ENCODE measurements at places on chromosomes 11 and 22. TPM values are rescaled to one million over a fixed set of nuclear protein-coding genes. Genes with fewer than 3 reads are reported as not detected.

The MOGAT2 gene
- not detected for total RNA-seq

The CEP164 gene
- total RNA-seq, result 7.9 TPM

The IL17REL gene
- total RNA-seq, result not detected

GRCh38 chr11:36010010-36010740, 66.3 kb downstream of the LDLRAD3 start:
- DNase-seq, result no peak

DNA sequence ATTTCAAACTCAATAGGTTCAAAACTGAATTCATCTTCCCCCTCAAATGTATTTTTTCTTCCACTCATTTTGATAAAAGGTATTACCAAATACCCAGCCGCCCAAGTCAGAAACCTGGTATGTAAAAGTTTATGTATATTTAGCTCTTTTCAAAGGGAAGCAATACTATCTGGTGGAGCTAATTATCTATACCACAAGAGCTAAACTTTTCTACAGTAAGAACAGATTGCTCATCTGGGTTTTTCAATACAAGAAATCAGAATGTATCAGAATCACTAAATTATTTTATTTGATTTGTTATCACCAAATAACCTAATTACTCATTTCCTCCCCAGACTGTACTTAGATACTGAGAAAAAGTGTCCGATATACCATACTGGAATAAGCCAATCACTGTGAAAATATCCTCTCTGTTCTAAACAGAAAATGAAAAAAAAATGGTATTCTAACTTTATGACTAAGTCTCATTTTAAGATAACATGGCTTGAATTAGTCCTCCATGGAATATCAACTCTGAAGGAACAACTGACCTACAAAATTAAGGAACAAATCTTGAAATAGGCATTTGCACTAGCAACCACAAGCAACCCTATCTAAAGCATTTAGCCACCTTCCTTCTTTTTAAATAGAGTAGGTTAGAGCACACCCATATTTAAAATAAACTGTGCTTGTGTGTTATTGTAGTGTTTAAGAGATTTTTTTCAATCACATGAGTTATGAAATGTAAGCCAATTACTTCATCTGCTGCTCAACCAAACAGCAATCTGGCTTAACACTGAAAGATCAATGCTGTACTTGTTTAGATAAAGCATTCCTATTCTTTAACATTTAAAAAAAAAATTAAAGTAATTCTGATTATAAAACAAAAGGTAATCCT, 35.0 kb downstream of the RDX start:
- DNase-seq, result no peak

DNA sequence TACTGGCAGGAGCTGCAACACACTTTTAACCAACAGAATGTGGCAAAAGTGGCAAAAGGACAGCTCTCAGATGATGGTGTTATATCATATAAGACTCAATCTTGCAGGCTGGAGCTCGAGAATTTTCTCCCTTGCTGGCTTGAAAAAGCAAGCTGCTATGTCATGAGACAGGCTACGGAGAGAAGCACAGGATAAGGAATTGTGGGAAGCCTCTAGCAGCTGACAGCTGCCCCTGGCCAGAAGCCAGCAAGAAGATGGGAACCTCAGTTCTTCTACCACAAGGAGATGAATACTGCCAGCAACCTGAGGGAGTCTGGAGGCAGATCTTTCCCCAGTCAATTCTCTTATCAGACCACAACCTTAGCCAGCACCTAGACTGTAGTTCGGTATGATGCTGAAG, 24.6 kb downstream of the FXYD6 start:
- DNase-seq, result peak; percentile 59

- DNase-seq, result no peak
Measured at GRCh38 chr11:96037405-96037949, 113.6 kb upstream of the MTMR2 start.

GRCh38 chr11:102799681-102800340, 1.9 kb upstream of the MMP1 start:
- DNase-seq, result no peak

DNA sequence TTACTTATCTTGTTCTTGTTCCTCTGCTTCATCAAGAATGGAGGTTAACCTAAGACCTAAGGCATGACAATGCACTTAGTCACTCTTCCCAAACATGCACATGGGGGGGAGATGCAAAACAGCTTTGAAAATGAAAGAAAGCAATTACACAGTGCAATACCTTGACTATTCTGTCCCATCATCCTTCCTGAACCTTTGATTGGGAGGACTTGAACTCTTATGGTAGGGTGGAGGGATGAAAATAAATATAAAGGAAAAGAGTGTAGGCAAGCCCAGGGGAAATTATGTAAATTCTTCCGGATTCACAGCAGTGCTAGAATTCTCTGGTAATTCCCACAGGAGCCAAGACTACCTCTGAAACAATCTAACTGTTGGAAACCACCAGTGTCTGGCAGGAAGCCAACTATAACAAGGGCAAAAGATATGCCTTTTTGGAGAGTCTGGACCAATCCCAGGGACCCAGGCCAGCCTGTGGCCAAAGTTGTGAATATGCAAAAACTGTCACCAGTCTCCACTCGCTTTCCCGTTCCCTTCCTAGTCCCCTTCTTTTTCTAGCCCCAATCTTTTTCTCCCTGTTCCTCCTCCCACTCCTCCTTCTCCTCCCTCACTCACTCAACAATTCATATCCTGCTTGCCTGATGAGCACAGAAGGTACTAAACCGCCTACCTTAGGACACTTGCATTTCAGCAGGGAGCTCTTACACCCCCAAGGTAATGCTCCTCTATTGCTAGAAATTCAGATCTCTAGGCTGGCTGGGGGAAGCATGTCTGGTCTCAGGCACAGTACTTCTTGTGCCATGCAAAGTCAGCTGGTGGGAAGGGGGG, 2.5 kb upstream of the RCN1 start:
- peak; percentile 70 for DNase-seq

DNA sequence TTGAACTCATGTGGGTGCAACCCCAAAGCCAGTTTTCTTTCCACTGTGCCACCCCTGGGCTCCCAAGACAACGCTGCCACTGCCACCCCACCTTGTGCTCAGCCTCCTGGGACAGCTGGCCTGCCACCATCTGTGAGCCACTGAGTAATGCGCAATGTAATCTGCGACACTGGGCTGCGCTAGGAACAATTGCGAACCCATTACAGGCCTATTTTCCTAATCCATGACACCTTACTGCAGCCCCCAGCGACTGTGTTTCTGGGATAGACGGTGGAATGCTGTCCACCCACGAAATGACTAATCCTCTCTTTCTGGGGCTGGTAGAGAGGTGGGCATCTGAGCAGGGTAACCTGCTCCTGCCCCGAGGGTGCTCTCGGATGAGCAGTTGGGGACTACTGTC, 22.2 kb downstream of the FLRT1 start:
- DNase-seq, result no peak

DNA sequence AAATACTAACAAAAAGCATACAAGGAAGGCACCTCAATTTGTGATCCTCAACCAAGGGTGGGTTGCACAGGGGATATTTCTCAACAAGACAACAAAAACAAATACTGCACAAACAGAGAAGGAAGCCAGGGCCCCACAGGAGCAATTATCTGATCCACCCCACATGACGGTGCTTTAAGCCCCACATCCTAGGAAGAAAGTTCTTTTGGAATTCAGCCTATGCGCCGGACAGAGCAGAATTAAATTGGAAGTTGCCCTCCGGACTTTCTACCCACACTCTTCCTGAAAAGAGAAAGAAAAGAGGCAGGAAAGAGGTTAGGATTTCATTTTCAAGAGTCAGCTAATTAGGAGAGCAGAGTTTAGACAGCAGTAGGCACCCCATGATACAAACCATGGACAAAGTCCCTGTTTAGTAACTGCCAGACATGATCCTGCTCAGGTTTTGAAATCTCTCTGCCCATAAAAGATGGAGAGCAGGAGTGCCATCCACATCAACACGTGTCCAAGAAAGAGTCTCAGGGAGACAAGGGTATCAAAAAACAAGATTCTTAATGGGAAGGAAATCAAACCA, 40.6 kb downstream of the OSBP start:
- DNase-seq, result no peak
